ENCODE measurements at places on chromosomes 2 and 18.

DNA sequence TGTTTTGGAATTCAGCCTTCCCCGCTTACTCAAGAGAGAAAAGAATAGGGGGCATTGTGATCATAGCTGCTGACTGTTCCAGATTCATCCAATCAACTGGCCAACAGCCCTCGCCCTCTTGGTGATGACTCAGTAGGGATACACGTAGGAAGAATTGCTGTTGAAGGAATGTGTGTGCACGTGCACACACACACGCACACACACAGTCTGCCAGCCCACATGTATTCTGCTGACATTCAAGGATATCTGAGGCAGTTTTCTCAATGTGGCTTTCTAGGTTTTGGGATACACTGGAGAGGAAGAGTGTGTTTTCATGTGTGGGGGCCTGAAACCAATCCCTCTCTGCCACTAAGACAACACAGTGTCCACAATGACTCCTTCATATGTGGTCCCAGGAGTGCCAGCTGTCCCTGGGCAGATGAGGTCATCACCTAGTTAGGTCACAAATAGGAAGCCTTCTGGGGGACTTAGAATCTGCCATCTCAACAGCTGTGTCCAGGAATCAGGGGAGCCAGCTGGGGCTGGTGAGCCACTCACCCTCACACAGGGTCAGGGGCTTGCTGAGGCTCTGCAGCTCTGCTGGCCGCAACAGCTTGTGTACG is 352.6 kb downstream of the SS18 start:
- no peak for DNase-seq

GRCh38 chr2:120576509-120577474 is 158.9 kb upstream of the GLI2 start:
- DNase-seq = no peak

DNA sequence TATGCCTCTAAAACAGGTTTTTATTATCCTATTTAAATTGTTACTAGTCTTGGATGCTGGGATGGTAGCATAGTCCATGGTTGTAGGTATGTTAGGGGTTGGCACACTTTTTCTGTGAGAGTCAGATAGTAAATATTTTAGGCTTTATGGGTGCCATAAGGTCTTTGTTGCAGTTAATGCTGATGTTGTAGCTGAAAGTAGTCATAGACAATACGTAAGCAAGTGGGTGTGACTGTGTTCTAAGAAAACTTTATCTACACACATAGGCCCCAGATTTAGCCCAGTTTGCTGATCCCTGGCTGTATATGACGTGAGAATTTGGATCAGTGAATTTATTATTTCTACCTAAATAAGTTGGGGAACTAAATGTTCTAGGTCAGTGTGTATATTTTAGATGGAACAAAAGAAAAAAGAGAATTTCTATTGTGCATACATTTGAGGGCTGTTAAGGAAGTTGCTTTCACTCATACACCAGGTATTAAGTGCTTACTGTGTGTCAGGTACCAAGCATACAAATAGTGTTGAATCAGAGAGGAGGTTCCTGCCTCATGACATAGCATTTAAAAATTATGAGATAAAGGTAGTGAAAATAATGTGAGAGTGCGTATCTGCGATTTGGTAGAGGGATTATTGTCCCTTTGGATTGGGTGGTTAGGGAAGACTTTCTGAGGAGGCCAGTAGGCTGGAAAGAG is 39.4 kb downstream of the AGFG1 start:
- DNase-seq = no peak

DNA sequence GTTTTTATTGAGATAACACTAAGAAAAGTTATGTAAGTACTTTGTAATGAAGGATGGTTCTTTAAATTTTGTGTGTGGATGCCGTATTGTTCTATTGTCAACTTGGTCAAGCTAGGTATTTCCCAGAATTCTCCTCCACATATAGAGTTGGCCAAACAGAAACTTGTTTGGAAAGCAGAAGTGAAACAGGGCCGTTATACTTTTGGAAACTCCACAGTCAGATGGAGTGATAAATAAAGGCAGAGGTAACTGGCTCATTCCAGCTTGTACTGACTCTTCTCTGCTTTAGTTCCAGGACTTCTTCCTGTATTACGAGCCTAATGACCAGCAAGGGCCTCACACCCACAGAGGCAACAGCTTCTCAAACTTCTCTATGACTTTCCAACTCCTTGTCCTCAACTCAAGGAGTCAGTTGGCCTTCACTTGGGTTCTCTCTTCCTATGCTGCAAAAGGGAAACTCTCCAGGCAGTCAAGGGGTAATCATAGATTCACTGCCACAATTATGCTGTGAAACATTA is 16.4 kb upstream of the STARD7 start:
- DNase-seq = no peak

All from NCI-H146 (cell line).